ENCODE measurements at places on chromosomes 7 and 10.

GRCh38 chr7:26428571-26428970 lies 136.9 kb downstream of the SNX10 start:
- no peak for DNase-seq

GRCh38 chr7:40777730-40778312 lies 643.0 kb downstream of the SUGCT start:
- no peak for DNase-seq

- no peak for DNase-seq
Observed at GRCh38 chr10:91033324-91033950, 112.5 kb upstream of the ANKRD1 start.

DNA sequence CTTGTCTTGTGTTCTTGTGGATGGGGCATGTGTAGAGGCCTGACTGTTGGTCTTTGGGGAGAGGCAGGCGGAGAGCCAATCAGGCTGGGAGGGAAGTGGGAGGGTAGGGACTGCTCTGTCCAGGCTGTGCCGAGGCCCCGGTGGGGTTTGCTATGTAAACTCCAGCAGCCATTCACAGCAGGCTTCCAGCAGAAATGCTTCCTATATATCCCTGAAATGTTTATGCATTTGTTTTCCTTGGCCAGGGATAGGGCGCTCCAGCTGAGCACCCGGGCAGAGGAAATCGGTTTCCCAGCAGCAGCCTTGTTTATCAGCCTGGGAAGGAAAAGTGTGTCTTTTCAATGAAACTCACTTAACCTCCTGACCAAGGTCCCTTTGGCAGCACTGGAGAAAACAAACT lies 18.3 kb upstream of the AQP1 start:
- peak; percentile 85 for DNase-seq
